Stimulated activated CD4-positive, alpha-beta T cell treated with anti-CD3 and anti-CD28 coated beads, Interleukin-1b, Interleukin-23, amount 100 ng/mL, for 1 hour (primary cell): ENCODE measurements at places on chromosomes 13 and 19.

GRCh38 chr19:49744946-49745381 lies 18.1 kb downstream of the TSKS start:
- DNase-seq: no peak

GRCh38 chr13:112642090-112642460 lies 47.8 kb upstream of the ATP11A start:
- no peak for DNase-seq

DNA sequence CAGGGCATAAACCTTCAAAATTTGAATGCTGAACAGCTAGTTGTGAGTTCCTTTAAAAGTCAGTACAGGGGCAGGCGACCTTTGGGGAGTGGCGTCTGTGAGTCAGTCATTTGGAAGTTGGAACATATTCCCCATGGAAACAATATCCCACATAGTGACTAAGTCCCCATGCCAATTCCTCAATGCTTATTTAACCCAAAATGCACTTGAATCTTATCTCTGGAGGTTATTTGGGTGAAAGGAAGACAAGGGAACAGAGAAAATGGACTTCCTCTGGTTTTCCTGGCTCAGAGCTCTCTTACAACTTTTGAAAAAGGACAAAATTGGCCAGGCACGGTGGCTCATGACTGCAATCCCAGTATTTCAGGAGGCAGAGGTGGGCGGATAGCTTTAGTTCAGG lies 479.2 kb upstream of the NBEA start:
- no peak for DNase-seq

DNA sequence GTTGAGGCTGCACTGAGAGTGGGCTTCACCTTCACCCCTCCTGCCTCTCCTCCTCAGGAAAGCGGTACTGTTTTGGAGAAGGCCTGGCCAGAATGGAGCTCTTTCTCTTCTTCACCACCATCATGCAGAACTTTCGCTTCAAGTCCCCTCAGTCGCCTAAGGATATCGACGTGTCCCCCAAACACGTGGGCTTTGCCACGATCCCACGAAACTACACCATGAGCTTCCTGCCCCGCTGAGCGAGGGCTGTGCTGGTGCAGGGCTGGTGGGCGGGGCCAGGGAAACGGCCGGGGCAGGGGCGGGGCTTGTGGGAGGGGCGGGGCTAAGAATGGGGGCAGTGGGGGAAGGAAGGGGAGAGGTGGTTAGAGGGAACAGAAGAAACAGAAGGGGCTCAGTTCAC lies 7.5 kb downstream of the CYP2A13 start:
- no peak for DNase-seq

DNA sequence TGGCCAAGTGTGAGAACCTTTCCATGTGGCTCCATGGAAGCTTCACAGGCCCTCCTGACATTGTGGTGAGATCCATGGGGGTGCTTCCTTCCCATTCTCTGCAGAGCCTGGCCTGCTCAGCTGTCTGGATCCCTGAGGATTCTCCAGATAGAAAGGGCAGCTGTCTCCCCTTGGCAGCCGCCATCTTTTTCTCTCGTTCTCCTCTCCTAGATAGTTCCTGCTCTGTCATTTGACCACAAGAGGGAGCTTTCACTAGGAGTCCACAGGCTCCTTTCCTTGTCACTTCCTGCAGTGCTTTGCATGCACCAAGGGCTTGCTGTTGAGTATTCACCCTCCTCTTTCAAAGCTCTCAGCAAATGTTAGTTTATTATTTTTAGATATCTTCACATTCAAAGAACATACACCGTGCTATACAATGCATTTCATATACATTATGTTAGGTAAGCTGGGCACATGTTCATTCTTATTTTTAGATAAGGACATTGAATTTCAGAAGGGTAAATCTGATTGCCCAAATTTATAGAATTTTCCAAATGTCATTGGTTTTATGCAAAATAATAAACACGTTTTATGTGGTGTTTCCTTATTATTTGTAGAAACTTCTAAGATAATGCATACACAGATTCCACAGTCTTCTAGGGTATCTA lies 133.2 kb downstream of the FRY start:
- no peak for DNase-seq

- no peak for DNase-seq
These were observed 334.8 kb downstream of the SLC7A1 start for GRCh38 chr13:29260684-29261083.

DNA sequence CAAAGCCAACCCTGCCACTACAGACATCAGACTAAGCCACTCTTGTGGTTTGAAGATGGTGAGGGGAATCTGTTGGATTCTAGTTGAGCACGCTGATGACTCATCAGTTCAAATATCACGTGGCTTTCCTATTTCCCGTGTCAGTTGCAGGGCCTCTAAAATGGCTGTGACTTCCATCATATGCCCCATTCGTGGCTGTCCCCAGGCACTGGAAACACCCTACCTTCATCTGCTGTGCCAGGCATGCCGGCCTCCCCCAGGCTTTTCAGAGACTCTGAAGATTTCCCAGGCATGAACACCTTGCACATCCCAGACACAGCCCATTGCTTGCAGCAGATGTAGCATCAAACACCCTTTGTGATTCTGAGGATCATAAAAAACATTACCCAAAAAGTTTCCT lies 659.9 kb downstream of the UQCRFS1 start:
- DNase-seq: no peak

DNA sequence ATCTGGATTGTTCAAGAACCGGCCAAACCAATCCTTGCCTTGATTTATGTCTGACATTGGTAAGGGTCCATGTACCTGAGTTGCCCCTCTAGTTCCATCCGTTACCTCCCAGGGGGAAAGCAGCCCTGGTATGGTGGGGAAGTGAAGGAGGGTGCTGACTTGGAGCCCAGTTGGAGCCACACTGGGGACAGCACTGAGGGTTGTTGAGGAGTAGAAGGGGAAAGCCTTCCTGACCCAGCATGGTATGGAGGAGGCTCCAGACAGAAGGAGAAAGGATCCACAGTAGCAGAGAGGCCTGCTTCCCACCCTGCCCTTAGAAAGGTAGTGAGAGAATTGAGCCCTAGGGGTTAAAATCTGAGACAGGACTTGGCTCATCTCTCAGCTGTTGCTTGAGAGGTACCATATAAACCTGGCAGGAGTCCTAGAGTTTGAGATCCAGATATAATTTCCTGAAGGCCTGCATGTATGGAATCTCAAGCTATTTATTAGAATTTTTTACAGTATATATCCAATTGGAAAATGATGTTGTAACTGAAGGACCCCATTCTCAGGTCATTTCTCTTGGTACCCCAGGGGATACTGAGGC lies 16.7 kb upstream of the FCGBP start:
- no peak for DNase-seq

DNA sequence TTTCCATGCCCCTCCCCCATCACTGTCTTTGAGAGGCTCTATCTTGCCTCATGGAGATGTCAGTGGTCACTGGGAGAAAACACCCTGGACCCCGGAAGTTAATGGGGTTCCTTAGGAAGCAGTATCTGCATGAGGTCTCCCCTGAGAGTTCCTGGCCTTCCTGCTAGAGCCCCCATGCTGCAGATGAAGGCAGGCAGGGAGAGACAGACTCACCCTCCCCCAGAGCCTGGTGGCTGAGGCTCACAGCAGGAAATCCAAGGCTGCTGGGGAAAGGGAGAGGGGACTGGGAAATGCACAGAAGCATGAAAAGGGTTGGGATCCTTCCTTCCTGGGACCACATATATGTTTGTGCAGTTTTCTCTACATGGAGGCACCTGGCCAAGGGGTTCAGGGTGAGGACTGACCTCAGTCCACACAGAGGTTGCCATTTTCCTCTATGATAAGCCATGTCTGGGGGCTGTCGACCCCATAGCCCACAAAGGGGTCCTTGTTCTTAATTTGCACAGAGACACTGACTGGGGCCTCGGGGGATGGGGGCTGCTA lies 95.4 kb downstream of the RNASEH2B start:
- no peak for DNase-seq

DNA sequence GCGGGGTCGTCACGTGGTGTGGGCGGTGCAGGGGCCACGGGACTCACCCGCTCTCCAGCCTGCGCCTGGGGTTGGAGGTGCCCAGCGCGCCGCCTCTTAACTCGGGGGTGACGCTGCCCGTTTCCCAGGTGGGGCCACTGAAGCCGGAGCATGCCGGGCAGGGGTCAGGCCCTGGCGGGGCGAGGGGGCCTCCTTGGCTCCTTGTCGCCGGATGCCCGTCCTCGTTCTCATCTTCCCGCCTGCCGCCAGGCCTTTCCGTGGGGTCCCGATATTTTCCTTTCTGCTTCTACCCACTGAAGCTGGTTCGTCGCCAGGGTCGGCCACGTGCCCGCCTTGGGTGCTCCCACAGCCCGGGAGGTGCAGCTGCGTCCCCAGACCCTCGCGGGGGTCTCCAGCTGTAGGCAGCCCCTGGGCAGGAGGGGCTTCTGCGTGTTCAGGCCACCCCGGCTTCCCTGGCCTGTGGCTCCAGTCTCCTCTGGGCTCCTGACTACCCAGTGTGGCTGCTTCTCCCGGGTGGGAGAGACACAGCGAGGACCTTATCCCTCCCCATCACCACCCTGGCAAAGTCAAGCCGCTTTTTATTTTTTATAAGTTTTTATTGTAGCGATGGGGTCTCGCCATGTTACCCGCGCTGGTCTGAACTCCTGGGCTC lies 772 bp downstream of the FAM174C start:
- DNase-seq: no peak

DNA sequence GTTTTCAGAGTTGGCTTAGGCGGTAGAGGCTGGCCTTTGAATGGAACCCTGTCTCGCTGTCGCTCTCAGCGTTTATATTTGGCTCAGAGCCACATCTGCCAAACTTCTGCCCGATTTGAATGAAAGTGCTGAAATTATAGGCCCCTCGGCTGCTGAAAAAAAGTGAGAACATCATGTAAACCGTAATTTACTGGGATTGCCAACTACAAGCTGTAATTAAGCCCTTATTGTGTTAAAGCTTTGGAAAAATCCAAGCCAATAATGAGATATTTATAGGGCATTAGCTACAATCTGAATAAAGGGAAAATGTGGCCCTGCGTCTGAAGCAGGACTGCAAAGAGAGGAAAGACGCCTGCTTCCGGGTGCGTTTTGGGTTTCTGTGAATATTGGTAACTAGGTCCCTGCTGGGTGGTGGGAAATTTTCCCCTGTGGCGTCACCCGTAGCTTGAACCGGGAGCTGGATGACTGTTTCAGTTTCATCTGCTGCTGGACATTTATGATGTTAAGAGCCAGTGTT lies 9.9 kb downstream of the DNM2 start:
- no peak for DNase-seq

- no peak for DNase-seq
These were observed 143.4 kb downstream of the URI1 start for GRCh38 chr19:30085394-30085793.

DNA sequence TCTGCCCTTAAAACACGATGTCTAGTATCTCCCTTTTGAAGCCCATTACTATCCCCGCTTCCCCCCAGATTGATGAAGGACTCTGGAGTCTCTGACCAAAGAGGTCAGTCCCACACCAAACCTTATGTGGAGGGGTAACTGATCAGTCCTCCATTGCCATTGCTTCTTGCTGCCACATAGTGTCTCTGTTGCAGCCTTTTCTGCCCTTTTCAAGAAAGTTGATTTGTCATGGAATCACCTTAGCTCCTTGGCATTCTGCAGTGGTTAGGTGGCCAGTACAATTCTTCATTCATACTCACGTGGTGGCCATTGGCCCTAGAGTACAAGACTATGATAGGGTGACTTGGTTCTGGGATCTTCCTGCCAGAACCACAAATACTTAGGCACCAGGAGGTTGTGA lies 8.4 kb upstream of the HTR2A start:
- DNase-seq: no peak

DNA sequence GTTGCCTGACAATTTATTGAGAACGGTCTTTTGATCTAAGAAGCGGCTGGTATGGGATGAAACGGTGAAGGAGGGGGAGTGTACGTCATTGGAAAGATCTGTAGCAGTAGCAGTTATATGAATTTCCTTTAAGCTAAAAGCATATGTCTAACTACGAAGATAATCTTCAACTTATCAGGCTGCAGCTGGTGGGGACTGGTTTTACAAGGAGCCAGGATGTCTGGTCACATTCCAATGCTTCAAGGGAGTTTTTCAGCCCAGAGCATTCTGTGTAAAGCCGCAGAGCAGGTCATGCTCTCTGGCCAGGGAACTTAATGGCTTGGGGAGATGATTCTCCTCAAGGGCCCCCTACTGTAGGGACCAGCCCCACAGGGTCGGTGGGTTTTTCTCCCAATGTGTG lies 29.2 kb downstream of the CLEC4M start:
- DNase-seq: no peak

DNA sequence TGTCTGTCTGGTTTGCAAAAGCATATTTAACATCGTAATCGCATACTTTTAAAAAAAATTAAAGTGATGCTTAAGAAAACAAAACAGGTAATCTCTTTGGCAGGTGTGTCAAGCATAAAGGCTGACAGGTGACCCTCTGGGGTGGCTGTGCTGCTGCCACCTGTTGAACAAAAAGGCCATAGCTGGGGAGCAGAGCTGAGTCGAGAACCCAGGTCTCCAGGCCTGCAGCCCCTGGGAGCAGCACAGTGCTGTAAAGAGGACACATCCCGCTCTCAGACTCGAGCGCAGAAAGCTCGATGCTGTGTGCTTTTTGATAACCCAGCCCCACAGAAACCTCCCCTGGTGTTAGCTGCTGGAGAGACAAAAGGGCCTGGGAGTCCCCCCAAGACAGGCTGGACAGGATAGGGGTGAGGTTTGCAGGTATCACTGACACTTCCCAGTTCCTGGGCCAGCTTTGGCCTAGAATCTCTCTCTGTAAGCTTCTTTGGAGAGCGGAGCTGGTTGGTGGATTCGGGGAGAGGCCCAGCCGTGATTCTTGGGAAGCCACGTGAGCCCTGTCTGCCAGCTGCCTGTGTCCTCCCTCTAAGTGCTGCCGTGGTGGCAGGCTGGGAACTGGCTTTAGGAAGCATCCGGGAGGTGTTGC lies 66.9 kb downstream of the C13orf42 start:
- DNase-seq: no peak

DNA sequence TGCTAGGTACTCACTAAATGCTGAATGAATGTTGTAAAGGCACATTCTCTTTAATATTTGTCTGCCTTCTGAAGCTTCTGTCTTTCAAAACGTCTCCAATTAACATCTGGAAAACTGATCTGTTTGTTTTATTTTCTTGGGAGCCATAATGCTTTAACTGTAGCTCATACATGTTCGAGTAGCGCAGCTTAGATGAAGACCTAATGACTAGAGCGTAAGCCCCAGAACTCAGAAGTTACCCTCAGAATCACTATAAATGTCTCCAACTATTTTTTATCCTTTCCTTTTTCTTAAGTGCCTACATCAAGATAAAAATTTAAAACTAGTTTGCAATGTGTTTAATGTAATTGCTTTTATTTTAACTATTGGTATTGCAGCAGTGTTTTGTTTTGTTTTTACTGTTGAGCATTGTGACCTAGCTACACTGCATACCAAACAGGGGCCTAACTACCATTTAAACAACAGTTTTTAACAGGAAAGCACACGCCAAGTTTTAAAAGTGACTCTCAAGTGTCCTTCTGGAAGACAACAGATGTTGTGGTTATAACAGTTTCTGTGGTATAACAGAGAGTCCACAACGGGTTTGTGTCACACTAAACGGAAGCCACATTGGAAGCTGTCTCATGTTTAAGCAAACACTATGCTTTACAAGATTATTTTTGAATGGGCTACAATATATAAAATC lies 42.0 kb downstream of the MRPL57 start:
- DNase-seq: no peak

DNA sequence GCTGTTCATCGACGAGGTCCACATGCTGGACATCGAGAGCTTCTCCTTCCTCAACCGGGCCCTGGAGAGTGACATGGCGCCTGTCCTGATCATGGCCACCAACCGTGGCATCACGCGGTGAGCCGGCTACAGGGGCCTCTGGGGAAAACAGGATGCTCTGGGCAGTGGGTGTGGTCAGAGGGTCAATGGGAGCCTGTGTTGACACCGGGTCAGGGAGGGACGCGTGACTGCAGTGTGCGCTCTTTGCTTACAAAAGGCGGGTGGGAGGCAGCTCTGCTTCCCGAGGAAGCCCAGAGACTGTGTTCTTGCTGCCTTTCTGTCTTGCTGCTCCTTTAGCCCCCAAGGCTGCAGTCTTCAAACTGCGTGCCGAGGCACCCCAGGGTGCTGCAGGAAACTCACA lies 5.7 kb downstream of the LHB start:
- DNase-seq: no peak
